ENCODE measurements at places on chromosomes 7 and 10.

DNA sequence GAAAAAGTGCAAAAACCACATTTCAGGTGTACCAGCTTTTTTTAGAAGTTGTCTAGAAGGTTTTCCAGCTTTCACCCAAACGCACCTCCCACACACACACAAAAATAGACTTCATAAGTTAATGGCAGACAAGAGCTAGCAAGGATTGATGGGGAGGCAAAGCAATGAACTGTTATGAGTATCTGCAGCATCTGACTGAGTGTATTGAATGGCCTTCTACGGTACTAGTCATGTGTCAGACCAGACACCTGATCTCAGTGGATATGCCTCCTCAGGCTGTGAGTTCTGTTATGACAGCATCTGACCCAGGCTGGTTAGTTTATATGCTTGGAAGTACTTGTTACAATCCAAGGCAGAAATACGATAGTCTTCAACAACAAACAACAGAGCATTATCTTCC, 406.1 kb upstream of the AUTS2 start:
- no peak for DNase-seq

DNA sequence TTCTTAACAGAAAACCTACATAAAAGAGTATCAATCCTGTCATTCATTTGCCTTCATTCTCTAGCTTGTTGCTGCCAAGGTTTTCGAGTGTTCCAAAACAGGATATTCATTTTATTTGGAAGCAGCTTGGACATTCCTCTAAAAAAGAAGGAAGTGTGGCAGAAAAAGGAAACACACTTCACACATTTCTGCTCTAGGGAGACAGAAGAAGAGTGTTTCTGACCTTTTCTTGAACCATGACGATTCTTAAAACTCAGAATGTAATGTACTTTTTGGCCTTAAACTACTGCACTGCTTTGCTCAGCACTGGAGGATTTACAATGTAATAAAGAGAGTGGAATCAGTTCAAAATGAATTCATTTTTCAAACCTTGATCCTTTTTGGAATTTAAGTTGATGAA, 81.3 kb downstream of the SEMA3A start:
- no peak for DNase-seq

- DNase-seq, result no peak
These were observed 109.8 kb downstream of the PIP4K2A start for GRCh38 chr10:22604344-22605126.

GRCh38 chr10:99733366-99733765, 1.3 kb downstream of the CUTC start:
- no peak for DNase-seq

DNA sequence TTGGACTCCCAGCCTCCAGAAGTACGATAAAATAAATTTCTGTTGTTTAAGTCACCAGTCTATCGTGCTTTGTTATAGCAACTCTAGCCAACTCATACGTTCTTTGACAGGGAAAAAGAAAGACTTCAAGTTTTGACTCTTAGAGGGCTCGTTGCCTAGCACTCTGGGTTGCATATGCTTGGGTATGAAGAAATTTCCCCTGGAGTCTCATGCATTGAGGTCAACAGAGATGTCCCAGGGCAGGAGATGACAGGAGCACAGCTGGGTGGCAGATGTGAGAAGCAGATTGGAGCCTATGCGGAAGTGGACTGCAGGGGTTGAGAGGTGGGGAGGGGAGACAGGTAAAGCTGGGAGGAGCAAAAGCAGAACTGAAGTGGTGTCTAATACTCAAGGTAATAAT, 63.3 kb upstream of the JAZF1 start:
- no peak for DNase-seq

DNA sequence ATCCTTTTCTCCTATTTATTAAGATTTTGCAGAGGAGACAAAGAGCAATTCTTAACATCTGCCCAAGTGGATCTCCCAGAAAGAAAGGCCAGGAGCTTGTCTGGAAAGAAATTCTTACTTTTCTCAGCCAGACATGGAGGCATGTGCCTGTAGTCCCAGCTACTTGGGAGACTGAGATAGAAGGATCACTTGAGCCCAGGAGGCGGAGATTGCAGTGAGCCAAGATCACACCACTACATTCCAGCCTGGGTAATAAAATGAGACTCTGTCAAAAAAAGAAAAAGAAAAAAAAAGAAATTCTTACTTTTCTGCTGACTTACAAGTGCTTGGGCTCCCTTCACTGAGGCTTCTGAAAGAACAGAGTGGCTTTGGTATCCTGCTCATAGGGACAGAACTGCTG, 2.4 kb upstream of the CYP3A43 start:
- DNase-seq, result no peak

- peak; percentile 37 for DNase-seq
These were observed 437.4 kb upstream of the GALNT17 start for GRCh38 chr7:70694434-70694970.

- no peak for DNase-seq
These were observed 58.8 kb upstream of the PNLIP start for GRCh38 chr10:116486770-116487448.

- no peak for DNase-seq
These were observed 288.3 kb downstream of the AHR start for GRCh38 chr7:17586711-17587110.

DNA sequence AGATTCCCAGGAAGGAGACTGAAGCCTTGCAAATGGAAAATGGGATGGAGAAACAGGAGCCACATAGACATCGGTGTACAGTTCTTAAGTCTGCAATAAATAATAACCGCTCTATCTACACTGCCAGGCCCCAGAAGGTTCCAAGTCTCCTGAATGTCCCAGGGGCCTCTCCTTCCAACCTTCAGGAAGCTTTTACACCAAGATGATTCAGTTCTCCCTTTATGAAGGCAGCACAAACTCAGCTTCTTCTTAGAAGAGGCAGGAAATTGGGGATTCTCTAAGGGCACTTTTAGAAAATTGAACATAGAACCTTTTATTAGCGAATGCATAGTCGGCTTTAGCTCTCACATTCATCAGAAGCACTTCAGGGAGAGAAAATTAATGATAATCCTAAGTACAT, 130.8 kb upstream of the LYZL1 start:
- DNase-seq, result no peak

DNA sequence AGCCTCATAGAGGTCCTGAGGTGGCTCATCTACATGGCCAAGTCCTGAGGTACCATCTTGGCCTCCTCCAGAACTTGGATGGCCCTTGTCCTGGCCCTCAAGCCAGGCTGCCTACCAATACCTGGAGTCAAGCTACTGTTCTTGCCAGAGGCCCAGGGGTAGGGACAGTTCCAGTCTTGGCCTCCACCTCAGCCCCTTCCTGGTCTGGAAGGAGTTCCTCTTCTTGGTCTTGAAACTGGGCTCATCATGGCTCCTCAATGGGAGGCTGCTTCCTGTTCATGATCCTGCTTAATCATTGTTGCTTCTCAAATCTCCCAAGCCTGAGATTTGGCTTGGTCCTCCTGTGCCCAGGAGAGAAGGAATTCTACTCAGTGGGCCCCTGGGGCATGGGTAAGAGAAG, 3.9 kb downstream of the HPS6 start:
- DNase-seq, result no peak

- no peak for DNase-seq
These were observed 22.9 kb downstream of the ASB13 start for GRCh38 chr10:5643346-5644067.

DNA sequence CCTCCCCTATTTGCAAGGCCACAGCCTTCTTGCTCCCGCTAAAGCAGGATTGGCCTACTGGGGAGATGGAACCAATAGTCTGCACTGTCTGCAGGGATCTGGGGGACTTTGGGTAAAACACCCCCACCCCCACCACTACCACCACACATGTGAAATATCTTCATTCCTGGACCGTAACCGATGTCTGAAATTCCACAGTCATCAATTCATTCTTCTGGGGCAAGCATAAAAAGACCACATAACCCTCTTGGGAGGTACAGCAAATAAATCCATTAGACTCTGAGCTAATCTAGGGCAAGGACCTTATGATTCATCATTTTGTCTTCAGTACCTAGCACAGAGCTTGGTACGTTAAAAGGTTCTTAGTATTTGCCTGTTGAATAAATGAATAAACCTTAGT, 307.8 kb downstream of the GPAM start:
- DNase-seq, result no peak

GRCh38 chr7:113120647-113121046, 2.3 kb upstream of the SMIM30 start:
- no peak for DNase-seq

- DNase-seq, result no peak
These were observed 55.0 kb downstream of the GBF1 start for GRCh38 chr10:102300278-102300843.

- no peak for DNase-seq
These were observed 536.6 kb upstream of the GALNT17 start for GRCh38 chr7:70595370-70595754.

GRCh38 chr10:68506411-68506810, 20.9 kb downstream of the SLC25A16 start:
- no peak for DNase-seq

DNA sequence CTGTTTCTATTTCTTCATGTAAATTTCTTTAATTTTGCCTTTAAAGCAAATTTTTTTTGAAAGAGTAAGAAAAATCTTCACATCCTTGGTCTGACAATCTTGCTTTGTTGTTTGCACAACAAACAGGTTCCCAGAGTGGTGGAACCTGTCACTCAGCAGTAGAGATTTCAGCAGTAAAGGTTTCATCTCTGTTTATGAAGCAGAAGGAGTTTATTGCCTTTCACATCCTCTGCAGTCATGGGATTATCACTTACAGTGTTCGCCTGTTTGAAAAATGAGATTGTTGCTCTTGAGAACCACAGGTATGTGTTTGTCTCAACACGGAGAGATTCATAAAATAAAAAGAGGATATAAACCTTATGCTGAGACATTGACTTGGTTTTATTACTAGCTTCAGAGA, 342.6 kb downstream of the IPMK start:
- no peak for DNase-seq

DNA sequence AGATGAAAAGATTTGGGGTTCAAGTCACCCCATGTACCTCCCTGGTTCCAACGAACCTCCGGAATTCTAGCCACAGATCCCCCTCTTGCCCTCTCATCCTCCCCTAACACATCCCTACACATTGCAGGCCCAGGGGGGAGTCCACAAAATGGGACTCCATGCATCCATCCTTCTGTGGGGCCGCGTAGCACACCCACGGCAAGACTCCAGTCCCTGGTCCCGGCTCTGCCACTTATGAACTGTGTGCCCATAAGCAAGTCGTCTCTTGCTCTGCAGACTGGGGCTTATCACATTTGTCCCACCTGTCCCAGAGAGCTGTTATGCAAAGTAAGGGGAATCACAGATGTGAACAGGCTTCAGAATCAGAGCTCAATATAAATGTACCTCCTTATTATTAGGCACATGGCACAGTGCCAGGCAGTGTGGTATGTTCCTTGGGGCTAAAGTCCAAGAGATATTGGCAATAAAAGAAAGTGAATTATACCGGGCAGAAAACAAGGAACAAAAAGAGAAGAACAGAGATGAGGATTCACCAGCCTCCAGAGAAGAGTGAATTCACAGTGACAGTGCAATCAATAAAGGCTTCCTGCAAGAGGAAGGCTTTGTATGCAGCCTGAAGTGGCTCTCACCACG, 73.9 kb downstream of the KCNMA1 start:
- no peak for DNase-seq

GRCh38 chr10:58019863-58020537, 247.7 kb downstream of the IPMK start:
- DNase-seq, result no peak

DNA sequence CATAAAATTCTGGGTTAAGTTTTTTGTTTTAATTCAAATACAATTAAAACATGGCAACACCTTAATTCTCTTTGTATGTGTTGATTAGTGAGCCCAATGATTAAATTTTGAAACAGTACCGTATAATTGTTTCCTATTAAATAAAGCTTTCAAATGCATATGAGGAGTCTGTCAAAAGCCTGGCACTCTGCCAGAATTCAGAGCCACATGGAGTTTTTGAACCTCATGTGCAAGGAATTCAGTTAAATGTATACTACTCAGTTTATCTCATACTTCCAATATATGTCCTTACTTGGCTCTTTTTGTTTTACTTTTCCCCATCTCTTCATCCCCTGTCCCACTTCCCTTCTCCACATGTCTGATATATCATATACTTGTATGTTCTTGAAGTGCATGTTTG, 165.6 kb upstream of the FAM3C start:
- DNase-seq, result no peak

DNA sequence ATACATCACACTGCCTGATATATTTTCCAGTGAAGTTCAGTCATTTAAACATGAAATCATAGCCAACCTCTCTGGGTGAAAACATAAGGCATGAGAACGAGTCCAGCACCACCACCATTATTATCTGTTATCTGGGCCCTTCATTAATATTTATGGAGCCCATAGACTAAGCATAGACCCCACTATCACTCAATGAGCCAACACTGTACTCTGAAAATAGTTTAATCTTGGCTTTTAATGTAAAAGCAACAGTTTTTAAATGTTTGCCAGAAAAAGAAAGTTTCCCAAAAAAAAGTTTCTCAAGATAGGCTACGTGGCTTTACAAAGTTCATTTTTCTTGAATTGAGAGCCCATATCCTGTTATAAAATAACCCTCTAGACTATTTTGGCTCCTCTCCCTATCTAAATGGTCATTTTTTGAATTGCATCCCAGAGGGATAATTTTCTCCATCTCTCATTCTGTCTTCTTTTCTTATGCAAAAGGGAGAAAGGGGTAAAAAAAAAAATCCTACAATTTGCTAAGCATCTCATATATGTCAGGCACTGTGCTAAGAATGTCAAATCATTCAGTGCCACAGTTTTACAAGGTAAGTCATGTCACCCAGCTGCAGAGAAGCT, 66.1 kb downstream of the FZD1 start:
- DNase-seq, result no peak
